GM12892 (cell line): ENCODE measurements at places on chromosomes 16 and 17.

GRCh38 chr17:29905086-29905878 is 24.7 kb downstream of the SSH2 start:
- DNase-seq, result no peak

DNA sequence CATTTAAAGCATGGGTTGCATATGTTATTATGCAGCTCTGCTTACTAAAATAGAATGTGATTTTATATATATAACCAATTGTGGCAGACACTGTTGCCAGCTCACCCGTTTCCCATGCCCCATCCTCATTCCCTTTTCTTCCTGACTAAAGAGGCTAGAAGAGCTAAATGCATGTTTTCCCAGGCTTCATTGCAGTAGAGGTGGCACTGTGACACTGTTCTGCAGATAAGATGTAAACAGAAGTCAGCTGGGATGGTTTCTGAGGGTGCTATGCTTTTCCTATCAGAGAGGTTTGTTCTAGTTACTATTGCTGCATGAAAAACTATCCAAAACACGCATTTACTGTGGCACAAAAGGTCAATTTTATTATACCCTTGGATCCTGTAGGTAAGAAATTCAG is 5.7 kb upstream of the TOB1 start:
- DNase-seq, result no peak

DNA sequence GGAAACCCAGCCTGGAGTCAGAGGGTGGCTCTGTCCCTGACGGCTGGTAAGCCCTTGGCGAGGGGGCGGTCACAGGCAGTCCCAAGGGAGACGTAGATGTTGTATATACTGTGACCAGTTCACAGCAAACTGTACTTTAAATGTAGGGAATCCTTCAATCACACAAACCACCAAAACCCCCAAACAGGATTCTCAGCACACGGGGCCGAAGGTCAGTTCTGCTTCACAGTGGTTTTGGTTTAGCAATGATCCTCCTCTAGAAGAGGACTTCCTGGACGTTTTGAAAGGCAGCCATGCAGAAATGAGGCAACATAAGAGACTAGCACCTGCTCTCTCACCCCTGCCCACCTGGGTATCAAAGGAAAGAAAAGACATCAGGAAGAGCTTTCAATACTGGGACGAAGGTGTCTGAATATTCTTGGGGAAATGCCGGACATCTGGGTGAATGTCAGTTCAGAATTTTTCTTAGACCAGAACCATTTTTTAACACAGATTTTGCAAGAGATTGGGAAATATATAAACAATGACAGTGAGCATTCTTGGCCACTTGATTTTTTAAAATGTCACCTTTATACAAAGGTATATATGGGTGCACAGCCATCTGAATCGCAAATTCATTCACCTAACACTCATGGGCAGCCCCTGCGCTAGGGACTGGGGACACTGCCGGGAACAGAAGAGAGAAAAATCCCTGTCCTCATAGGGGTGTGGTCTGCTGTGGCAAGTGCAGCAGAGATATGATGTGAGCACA is 74.2 kb downstream of the CRISPLD2 start:
- no peak for DNase-seq

DNA sequence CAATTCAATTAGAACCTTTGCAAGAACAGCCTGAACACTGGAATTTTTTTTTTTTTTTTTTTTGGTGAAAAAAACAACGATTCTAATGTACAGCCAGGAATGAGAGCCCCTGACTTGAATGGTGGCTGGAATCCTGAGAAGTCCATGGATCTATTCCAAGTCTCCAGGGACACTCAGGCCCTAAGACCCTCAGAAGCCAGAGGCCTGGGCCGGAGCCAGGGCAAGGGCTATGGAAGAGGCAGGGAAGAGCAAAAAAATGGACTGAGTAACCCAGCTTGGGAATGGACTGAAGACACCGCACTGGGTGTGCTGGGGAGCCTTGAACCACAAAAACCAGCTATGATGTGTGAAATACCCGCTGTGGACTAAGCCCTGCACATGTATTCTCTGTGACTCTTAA is 60.3 kb upstream of the LHX1 start:
- DNase-seq, result no peak

GRCh38 chr16:31082368-31083045 is 6.2 kb downstream of the PRSS53 start:
- DNase-seq, result peak; percentile 11

DNA sequence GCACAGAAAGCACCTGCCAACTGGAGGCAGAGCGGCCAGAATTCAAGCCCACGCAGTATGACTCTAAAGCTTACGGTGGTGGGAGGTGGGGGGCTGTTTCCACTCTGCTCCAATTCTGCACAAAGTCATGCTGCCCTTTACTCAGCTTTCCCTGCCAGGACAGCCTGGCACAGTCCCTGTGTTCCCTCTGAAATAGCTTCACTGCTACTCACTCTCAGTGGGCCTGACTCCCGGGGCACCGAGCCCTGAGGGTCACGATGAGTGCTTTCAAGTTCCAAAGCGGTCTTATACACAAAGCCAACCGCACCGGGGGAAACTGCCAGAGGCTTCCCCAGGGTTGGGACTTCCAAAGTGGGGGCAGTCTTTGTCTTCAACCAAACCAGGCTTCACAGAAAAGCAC is 306.1 kb upstream of the XYLT1 start:
- DNase-seq, result no peak

- DNase-seq, result no peak
Observed at GRCh38 chr17:82495844-82496528, 23.5 kb upstream of the FOXK2 start.

DNA sequence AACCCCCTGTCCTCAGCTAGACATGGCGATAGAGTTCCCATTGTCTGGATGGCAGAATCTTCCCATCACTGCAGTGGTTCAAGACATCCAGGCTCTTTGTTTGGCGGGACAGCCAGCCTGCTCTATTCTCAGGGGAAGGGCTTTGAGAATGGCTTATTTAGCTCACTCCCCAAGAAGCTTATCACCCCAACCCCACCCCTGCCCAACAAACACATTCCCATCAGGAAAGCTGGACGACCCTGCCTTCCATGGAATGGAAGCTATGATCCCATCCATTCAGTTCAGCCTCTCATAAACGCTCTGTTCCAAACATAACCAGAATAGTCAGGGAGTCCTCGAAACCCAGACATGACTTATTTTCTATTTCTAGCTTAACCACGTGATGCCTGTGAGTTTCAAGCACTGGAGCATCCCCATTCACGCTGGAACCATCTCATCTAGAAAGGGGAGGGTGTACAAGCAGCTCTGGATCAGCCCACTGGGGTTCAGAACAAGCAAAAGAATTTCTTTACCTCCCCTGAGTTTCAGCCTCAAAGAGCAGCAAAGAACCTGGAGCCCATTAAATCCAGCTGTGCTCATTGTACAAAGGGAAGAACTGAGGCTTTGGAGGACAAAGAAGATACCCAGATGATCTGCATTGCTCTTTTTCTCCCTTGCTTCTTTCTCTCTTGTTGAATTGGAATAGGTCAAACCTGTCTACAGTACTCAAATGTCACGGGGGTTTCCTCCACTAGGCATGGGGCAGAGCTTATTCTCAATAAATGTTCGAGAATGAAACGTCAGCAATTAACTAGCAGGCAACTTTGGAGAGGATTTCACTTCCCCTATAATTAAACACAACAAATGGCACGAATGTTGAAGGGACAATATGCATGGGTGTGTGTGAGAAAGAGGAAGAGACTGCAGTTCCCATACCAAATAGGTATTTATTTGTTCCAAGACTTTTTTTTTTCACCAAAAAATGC is 93.1 kb downstream of the XYLT1 start:
- DNase-seq, result peak; percentile 33

- no peak for DNase-seq
Observed at GRCh38 chr16:79099716-79100115, 500.8 kb downstream of the MAF start.

DNA sequence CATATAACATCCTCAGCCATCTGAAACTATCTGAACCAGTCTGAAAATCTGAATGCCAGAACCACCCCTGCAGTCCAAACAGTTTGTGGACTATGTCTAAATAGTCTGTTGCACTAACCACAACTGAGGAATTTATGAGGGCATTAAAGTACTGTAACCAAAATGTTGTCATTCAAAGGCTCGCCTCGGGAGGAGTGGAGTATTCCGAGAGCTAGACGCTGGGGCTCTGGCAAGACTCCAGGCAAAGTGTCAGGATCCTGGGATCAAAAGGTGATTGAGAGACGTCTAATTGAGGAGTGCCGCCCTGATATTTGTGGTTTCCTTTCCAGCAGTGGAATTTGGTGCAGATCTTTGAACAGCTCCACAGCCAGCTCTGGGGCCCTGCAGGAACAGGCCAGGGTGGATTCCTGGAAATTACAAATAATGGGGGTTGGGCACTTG is 142.9 kb upstream of the MYOCD start:
- no peak for DNase-seq

DNA sequence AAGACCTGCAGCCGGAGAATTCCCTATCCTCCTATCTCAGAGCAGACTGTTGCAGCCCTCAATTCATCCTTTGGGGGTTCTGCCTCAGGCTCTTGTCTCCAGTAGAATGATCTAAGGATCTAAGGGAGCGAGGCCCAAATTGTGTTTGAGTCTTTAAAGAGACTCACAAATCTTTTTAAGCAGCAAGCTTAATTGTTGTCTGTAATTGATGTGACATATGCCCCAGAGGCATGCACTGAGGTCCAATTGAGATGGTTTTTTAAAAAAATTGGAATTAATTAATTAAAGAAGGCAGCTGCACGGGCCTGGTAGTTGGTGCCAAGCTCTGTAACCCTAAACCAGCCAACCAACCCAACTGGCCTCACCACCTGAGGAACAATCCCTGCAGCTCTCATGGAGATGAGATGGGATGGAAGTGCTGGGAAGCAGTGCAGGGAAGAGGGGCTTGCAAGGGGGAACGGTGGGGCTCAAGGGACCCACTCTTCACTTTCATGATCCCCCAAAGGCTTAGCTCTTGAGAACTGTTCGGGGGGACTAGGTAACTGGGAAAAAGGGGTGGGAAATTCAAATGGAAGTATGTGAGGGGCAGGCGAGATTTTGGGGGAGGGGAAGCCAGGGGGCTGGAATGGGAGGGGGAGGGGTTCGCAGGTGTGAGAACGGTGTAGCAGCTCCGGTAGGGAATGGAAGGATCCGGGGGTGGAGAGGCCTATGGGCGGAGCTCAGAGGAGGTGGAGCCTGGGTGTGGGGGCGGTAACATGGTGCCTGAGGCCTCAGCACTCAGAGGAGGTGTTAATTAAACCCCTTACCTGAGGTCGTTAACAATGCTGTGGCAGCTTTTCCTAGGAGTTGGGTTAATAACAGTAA is 9.2 kb upstream of the ZNF652 start:
- DNase-seq, result no peak

GRCh38 chr16:21302898-21303528 is 24.9 kb upstream of the CRYM start:
- DNase-seq, result no peak

GRCh38 chr17:44589316-44590071 is 32.2 kb downstream of the FZD2 start:
- no peak for DNase-seq

DNA sequence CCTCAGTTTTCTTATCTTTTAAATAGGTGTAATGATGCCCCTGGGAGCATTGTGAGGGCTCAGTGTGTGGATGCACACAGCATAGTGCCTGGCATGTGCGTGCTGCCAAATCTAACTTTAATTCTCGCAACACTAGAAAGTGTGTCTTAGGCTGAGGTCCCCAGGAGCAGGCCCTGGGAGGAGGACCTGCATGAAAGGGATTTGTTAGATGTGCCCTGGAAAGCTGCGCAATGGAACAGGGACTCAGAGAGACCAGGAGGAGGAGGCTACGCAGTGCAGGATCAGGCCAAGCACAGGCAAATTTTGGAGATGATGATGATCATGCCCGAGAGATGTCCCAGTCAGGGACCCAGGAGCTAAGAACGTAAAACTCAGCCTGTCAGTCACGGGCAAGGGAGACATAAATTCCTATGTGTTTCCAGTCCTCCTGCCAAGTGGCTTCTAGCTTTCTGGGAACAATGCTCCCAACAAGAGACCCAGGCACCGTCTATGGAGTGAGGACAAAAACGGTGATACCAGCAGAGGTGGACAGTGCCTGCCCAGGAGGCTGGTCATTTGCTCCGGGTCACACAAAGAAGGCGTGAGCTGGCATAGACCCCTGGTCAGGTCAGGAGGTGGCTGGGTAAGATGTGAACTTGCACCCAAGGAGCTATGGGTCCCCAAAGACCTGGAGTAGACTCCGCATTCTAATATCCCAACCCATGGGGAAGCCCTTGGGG is 352.2 kb upstream of the TNRC6C start:
- no peak for DNase-seq

DNA sequence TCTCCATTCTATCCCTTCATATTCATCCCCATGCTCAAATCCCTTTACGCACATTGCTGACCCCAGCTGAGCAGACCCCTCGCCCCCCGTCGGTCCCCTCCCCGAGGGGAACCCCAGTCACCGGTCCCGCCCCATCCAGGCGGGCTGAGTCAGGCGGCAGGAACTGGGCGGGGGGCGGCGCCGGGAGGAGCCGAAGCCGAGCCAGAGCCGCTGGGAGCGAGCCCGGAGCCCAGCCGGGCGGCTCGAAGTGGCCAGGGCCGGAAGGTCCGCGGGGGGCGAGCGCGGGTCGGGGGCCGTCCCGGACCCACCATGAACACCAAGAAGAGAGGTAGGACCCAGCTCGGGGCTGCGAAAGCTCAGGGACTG is 8.6 kb downstream of the RIPOR1 start:
- DNase-seq, result peak; percentile 56

- DNase-seq, result no peak
Observed at GRCh38 chr16:53282975-53283946, 151.0 kb upstream of the RBL2 start.

DNA sequence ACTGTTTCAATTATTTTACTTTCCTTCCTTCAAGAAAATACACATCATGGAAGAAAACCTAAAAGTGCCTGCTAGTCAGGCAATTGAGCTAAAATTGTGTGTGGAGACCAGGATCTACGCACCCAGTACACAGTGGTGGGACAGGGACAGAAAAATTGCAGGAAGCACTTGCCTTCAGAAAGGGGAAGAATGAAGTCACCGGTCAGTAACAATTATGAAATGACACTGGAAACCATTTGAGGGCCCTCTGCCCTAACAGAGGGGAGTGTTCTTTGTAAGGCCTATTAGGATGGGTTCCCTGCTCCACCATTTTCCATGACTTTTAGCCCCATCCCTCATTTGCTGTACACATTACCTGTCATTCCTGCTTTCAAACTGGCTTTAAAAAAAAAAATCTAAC is 4.5 kb upstream of the PHAF1 start:
- no peak for DNase-seq

GRCh38 chr16:66904428-66904845 is 14.2 kb downstream of the CDH16 start:
- peak; percentile 23 for DNase-seq
